CD4-positive, alpha-beta T cell (primary cell): ENCODE measurements at places on chromosomes 13 and 19. TPM values are rescaled to one million over a fixed set of nuclear protein-coding genes. Genes with fewer than 3 reads are reported as not detected.

The IRGC gene
- total RNA-seq = not detected

The ZNF814 gene
- 29.0 TPM for total RNA-seq

The ZNF439 gene
- total RNA-seq = 6.6 TPM

DNA sequence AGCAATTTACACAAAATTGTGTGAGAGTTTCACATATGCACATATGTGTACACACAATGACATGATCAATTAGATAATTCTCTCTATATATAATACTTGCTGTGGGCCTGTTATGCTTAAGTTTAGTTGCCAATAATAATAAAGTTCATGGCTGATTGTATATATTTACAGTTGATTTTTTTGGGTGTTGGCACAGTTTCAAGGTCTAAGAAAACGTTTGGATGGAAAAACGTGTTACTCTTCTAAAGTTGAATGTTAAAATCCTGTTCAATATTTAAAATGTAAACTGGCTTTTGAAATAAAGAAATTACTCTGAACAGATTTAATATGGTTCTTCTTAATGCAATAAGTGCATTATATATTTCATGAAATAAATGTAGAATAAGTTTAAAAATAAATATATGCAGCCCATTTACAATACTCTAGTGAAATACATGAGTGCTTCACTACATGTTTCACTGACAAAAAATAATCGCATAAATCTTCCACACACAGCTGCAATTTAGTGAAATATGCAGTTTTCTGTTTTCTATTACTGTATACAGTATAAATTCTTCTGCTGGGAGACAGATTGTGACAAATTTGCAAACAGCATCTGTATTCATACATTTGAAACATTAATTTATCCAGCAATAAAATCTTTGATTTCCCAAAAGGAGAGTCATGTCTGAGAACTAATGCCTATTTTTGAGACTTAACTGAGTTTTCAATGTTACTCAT, 586.9 kb upstream of the KLHL1 start:
- no peak for DNase-seq
- no peaks in the 10 kb centered on the region for H3K36me3 ChIP-seq
- no peaks in the 10 kb centered on the region for H3K4me1 ChIP-seq
- H3K27ac ChIP-seq = no peak overlapping the region
- no peaks in the 10 kb centered on the region for H3K27me3 ChIP-seq
